ENCODE measurements at places on chromosomes 6 and 20. TPM values are rescaled to one million over a fixed set of nuclear protein-coding genes. Genes with fewer than 3 reads are reported as not detected.

TFAP2C gene
- total RNA-seq = not detected

CPNE5 gene
- total RNA-seq = 0.25 TPM

DNA sequence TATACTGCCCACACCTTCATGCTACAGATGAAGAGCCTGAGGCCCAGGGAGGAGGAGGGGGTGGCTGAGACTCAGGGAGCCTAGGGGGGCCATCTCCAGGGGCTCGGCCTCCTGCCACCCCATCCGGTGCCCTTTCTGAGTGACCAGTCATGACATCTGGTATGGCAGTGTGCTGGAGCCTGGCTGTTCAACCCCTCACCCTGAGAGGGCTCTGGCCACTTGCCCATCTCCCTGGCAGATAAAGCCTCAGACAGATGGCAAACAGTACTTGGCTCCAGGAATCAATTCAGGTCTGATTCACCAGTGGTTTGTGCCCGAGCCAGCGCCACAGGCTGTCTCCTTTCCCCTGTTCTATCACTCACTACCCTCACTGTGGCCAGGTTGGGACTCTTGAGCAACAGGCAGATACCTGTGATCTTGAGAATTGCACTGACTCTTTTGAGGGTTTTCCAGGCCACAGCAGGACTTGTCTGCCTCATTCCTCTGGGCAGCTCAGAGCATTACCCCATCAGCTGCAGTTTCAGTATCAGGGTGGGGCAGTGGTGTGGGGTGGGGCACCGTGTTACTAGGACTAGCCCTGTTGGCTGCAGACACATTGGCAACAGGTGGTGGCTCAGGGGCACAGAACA lies 22.8 kb downstream of the SRSF3 start:
- no peak for DNase-seq

DNA sequence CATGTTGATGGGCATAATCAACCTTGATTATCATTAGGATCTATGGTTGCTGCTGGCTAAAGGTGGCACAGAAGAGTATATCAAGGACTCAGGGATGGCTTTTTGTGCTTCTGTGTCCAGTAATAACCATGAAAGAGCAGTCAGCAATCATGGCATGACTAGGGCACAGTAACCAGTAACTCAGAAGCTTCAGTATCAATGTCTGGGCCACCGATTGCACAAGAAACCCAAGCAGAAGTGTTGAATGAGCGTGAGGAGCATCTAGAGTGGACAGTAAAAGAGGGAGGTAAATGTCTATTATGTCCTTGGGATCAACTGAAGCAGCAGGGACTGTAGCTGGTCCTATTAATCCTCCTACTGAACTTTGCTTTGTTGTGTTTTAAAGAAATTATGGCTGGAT lies 81.5 kb upstream of the F13A1 start:
- DNase-seq = no peak

- DNase-seq = no peak
Observed at GRCh38 chr20:19909725-19910124, 107.4 kb upstream of the NAA20 start.

DNA sequence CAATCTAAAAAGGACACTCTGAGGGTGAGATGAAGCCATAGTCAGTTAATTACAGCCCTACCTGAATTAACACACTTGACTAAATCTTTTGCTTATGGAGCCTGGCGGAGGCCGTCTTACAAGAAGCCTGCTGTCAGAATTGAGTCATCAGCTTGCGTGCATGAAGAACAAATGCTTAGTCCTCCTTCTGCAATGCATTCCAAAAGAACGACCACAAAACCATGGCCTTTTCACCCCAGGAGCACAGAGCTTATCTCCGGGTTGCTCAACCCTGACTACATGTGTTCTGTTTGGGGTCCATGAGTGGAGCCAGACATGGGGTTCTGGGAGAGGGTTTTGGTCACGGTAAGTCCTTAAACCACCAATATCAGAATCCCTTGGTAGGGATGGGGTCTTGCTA lies 318.1 kb downstream of the CLIC5 start:
- DNase-seq = no peak

- DNase-seq = no peak
Observed at GRCh38 chr6:32192608-32193039, at the start of gene GPSM3. GPSM3 (minus strand) TSS chr6:32192643; CDS start chr6:32192513, 130 bp downstream.

GRCh38 chr20:32775336-32775991 lies 13.3 kb downstream of the DNMT3B start:
- DNase-seq = no peak

Data from activated naive CD4-positive, alpha-beta T cell treated with anti-CD3 and anti-CD28 coated beads, Interleukin-2, amount 50 U/mL, for 72 hours (primary cell).